ENCODE measurements at places on chromosomes 2 and 18.

- DNase-seq: no peak
Observed at GRCh38 chr2:200403814-200404213, 97.3 kb downstream of the SPATS2L start.

DNA sequence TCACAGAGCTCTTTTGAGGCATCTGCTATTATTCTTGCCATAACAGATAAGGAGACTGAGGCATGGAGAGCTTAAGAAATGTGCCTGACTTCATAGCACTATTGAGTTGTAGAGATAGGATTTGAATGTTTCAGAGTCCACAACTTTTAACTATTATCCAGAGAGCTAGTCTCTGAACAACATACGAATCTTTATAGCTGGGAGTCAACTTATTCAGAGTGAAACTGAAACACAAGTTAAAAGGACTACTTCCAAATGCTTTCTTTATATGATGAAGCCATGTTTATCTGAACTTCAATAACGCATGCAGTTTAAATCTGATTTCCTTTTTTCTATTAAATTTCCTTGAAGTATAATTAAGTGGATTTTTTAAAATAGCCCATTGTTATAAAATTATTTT is 268.8 kb downstream of the IKZF2 start:
- no peak for DNase-seq

GRCh38 chr2:113273981-113274380 is 4.7 kb downstream of the PAX8 start:
- DNase-seq: no peak

- DNase-seq: no peak
Observed at GRCh38 chr18:59906203-59906602, 6.4 kb downstream of the PMAIP1 start.

- no peak for DNase-seq
Observed at GRCh38 chr2:9403924-9404323, 19.4 kb downstream of the ITGB1BP1 start.

DNA sequence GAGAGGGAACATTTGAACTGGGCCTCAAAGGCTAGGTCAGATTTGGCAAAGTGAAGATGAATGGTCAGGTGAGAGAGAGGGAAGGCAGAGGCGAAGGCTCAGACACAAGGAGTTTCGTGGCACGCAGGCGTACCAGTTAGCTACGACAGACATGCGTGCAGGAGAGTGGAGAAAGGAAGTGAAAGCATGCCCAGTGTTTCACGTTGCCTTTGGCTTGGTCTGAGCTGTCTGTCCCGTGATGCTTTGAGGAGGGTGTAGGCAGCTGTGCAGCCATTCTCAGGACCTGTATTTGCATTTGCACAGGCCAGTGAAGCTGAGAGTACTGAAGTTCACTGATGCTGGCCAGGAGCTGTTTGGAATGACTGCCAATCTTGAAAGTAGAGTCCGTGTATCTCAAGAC is 69.5 kb downstream of the HNRNPLL start:
- DNase-seq: no peak

- DNase-seq: no peak
Observed at GRCh38 chr2:69603146-69603743, 40.3 kb downstream of the AAK1 start.

GRCh38 chr2:150494234-150494945 is 6.9 kb upstream of the RND3 start:
- DNase-seq: no peak

DNA sequence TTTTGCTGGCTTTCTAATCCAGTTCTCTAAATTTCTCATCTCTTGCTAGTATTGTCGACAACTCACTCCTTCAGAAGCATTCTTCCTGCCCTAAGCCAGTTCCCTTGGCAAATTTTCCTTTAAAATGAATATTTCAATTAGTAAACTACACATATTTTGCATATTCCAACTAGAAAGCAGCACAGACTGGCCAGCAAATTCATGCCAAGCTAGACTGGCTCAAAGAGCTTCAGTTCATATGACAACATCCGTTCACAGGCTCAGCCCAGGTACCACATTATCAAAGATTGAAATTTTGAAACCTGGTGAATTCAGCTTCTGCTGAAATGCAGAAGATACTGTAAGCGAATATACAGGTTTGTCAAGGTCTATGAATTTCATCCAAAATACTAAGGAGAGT is 64.5 kb downstream of the AFF3 start:
- DNase-seq: no peak

GRCh38 chr2:210844016-210844415 is 287.6 kb downstream of the CPS1 start:
- DNase-seq: no peak

- no peak for DNase-seq
Observed at GRCh38 chr2:231007286-231008098, 11.6 kb downstream of the SPATA3 start.

DNA sequence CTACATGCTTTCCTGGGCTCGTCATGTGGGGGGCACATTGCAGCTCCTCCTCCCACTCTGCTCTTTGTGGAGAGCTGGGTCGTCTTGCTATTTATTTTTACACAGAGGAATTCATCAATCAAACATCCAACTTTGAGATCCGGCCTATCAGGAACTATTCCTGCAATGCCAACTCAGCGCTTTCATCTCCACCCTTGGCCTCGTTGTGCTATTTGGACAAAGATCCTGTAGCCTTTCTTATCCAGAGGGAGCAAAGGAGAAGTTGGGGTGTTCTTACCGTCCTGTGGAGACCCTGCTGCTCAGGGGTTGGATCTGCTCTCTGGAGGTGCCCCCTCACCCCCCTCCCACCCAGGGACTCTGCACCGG is 92.1 kb downstream of the ASB1 start:
- no peak for DNase-seq

GRCh38 chr2:127404466-127405254 is 13.6 kb upstream of the PROC start:
- DNase-seq: no peak

- DNase-seq: no peak
Observed at GRCh38 chr2:22822835-22823234, 562.1 kb upstream of the KLHL29 start.

DNA sequence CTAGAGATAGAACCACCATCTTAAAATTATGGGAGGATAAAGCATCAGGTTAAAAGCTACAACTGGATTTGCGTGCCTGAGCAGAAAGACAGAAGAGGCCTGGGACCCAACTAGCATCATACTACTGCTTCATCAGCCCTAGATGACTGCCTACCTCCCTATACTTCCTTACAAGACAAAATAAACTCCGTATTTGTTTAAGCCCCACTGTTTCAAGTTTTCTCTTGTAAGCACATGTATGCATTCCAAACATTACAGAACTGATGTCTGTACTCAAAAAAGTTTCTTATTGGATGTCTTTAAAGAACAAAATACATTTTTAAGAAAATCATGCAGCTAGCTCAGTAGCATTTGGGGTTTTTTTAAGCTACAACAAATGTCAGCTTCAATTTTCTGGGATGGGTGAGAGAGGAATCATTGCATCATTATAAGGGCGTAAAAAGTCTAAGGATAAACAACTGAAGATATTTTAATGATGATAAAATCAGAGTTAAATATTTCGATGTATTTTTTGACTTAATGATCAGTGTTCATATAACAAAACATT is 213.1 kb downstream of the EXOC6B start:
- DNase-seq: no peak

DNA sequence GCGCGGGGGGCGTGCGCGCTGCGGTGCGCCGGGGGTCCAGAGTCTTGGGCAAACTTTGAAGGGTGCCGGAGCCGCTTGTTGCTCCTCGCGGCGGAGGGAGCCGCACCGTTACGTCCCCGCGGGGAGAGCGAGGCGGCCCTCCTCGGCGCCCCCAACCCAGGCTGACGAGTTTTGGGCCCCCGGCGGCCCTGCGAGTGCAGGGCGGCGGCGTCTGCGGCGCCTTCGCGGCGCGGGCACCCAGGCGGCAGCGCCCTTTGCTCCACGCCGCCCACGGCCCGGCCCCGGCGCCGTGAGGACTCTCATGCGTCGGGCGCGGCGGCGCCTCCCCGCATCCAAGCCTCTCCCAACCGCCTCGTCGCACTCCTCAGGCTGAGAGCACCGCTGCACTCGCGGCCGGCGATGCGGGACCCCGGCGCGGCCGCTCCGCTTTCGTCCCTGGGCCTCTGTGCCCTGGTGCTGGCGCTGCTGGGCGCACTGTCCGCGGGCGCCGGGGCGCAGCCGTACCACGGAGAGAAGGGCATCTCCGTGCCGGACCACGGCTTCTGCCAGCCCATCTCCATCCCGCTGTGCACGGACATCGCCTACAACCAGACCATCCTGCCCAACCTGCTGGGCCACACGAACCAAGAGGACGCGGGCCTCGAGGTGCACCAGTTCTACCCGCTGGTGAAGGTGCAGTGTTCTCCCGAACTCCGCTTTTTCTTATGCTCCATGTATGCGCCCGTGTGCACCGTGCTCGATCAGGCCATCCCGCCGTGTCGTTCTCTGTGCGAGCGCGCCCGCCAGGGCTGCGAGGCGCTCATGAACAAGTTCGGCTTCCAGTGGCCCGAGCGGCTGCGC is 814 bp downstream of the FZD7 start:
- DNase-seq: no peak

DNA sequence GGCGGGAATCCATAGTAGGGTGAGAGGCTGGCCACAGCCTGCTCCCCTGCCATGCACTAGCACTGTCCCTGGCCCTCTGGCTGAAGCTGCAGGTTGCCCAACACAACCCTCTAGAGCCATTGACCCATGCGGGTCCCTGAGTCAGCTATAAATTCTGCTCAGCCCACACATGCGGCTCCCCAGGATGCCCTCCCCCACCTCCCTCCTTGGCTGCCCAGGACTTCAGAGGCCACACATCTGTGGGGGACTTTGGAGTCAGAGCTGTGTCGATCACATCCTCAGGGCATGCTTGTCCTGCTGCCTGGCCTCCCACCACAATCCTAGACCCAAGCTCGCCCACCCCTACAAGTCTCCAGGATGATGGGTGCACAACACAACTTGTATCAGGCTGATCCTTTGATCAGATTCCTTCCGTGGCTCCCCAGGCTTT is 97.0 kb downstream of the TFCP2L1 start:
- no peak for DNase-seq

- no peak for DNase-seq
Observed at GRCh38 chr2:218896501-218897393, 16.1 kb downstream of the WNT10A start.

DNA sequence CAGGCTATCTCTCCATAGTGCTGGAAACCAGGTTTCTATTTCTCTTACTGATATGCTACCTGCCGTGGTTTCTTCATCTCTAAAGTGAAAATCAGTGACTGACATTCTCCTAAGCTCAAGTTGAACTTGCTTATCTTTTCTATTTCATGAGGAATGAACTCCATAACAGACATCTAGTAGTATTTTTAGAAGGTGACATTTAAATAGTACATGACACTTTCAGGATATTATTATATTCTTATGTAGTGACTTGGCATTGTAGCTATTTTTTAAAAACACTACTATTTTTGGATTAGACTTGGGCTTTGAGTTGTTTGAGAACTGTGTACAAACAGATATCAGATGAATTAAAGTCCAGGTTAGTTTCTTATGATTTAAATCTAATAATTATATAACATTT is 1381.8 kb downstream of the DSC3 start:
- no peak for DNase-seq

DNA sequence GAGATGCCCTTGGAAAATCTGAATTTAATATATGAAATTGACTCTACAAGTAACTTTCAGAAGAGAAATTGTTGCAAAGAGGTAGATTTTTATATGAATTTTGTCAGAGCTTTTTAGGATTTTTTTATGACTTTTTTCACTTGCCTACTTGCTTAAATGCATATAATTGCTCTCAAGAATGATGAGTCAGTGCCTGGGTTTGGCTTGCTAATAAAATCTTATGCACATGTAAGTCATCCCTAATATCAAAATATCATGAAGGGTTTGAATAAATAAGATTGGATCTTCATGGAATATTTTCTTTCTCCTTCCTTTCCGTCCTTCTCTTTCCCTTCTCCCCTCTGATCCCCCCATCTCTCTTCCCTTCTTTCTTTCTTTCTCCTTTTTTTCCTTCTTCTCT is 354.1 kb downstream of the TXNL1 start:
- DNase-seq: no peak

- DNase-seq: no peak
Observed at GRCh38 chr2:192536922-192537624, 342.3 kb upstream of the TMEFF2 start.

- DNase-seq: no peak
Observed at GRCh38 chr2:26382564-26382963, 19.2 kb upstream of the DRC1 start.

DNA sequence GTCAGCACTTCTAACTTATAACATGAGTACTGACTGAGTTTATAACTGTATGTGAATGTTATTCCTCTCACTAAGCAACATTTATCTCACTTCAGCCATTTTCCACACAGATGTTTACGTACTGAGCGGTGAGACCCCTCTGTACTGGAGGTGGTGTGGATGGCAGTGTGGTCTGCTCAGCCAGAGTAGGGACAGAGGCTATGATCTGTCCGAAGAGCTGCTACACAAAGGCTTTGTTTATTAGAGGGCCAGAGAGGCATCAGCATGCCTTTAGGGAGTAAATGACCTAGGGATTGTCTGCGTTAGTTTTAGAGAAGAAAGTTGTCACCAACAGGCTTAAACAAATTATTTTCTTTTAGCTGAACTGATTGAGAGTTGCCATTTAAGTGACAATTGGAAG is 23.2 kb upstream of the TACR1 start:
- DNase-seq: no peak

GRCh38 chr2:112706170-112706664 is 14.6 kb upstream of the NT5DC4 start:
- DNase-seq: no peak

GRCh38 chr2:131010566-131010965 is 82.7 kb downstream of the FAM168B start:
- no peak for DNase-seq

DNA sequence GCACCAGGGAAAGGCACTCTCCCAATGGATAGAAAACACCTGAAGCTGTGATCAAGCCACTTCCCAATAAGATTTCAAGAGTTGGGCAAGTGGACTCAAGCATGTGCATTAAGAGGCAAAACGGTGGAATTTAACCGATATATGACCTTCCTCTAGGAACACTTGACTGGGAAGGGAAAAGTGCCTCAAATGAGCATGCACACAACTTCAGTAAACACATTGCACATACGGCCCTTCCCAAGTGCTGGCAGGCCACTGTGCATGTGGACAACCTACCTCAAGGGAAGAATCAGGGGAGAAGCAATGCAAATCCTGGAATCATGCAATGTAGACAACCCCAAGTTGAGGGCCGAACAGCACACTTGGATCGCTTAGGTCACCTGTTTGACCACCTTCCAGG is 23.9 kb upstream of the SH3RF3 start:
- DNase-seq: no peak

DNA sequence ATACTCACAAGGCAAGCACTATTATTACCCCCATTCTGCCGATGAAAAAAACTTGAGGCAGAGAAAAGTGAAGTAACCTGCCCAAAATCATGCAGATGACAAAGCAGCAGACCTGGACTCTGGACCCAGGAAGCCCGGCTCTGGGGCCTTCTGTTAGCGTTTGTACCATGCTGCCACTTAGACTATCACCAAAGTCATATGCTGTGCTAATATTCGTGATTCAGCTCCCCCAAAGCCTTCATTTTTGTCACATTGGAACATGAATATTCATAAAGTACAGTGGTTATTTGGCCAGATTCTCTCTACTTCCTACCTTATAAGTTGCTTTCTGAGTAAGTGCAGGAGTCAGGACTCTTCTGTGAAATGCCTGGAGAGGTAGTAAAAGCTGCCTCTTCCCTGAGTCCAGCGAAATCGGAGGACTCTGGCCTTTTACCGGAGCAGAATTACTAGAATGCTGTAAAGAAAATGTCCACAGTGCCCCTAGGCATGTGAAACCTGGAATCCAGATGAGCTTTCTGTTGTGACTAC is 86.7 kb downstream of the FTCDNL1 start:
- DNase-seq: no peak

GRCh38 chr2:54891909-54892308 is 158.3 kb downstream of the RTN4 start:
- no peak for DNase-seq

GRCh38 chr18:68874361-68874760 is 76.5 kb downstream of the CCDC102B start:
- no peak for DNase-seq

All from left renal pelvis (tissue), 4 donors.